NCI-H524 treated with DMSO at 0.1 percent for 48 hours (cell line): ENCODE measurements at places on chromosomes 3 and 15.

DNA sequence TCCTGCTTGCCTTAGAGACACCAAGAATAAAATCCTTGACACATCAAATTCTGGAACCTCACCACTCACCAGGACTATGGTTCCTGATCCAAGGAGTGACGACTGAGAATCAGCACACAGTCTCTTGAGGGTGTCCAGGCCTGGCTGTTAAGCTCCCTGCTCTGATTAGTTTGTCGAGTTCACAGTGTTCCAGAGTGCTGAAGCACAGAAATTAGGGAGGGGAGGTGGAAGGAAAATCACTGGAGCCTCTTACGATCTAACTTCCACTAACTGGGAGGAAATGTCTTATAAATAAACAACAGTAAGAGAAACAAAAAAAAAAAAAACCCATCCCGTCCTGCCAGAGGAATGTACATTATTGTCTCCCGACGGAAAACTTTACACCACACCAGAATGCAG, 330.2 kb downstream of the TIGIT start:
- DNase-seq = no peak

- no peak for DNase-seq
Measured at GRCh38 chr3:143119974-143120715, 574 bp downstream of the CHST2 start.

GRCh38 chr15:70245932-70246622, 148.4 kb upstream of the TLE3 start:
- DNase-seq = no peak

DNA sequence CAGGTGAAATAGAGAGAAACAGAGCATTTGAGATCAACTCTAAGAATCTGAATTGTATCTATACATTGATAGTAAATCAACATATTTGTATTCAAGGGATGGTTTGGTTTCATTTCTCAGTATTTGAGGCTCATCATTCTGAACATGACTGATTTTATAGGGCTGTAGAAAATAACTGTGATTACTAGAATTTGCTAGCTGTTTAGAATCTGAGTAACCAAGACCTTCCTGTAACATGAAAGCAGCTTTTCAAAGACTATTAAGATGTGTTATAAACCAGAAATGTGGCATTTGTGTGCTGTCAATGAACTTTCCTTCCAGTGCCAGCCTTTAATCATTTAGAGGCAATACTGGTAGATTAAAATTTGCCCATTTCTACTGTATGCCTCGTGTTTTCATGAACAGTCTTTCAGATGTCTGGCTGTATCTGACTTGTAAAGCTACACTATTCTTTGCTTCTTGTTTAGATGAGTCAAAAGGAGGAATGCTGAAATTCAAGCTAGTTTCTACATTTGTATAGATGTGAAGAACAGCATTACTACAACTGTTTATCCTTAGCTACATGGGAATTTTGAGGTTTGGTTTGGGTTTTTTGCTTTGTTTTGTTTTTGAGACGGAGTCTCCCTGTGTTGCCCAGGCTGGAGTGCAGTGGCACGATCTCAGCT, 137.3 kb upstream of the BHLHE40 start:
- DNase-seq = no peak

DNA sequence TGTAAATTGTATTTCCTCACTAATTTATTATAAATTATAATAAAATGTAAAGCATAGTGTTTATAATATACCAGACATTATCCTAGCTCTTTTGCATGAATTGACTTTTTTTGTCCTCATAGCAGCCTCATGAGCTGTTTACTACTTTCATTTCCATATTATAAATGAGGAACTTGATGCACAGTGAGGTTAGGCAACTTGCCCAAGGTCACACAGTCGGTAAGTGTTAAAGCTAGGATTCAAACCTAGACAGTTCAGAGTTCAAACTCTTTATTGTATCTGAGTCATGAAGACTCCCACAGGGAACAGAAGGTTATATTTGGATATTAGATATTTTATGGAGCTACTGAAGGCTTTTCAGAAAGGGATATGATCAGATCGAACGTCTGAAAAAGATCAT, 322.2 kb upstream of the SATB1 start:
- no peak for DNase-seq

DNA sequence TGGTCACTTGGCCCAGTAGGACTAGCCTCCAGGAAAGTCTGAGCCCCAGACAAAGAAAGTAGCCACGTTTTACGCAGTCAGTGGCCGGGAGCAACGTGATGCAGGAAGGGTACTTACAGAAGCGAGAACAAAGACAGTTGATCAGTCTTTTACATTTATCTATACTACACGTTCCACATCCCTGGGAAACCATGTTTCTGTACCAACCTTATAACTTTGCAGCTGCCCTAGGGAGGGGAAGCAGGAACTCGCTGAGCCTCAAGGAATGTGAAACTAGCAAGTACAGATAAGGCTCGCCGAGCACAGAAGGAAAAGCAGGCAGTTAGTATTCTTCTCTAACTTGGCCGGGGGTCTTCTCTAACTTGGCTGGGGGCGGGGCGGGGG, 3.4 kb upstream of the KNL1 start:
- no peak for DNase-seq

- DNase-seq = no peak
Measured at GRCh38 chr3:194906229-194906629, 220.5 kb downstream of the FAM43A start.

- DNase-seq = no peak
Measured at GRCh38 chr3:131620977-131621376, 118.2 kb upstream of the MRPL3 start.

GRCh38 chr3:193563426-193563825, 8.7 kb upstream of the ATP13A4 start:
- DNase-seq = no peak

DNA sequence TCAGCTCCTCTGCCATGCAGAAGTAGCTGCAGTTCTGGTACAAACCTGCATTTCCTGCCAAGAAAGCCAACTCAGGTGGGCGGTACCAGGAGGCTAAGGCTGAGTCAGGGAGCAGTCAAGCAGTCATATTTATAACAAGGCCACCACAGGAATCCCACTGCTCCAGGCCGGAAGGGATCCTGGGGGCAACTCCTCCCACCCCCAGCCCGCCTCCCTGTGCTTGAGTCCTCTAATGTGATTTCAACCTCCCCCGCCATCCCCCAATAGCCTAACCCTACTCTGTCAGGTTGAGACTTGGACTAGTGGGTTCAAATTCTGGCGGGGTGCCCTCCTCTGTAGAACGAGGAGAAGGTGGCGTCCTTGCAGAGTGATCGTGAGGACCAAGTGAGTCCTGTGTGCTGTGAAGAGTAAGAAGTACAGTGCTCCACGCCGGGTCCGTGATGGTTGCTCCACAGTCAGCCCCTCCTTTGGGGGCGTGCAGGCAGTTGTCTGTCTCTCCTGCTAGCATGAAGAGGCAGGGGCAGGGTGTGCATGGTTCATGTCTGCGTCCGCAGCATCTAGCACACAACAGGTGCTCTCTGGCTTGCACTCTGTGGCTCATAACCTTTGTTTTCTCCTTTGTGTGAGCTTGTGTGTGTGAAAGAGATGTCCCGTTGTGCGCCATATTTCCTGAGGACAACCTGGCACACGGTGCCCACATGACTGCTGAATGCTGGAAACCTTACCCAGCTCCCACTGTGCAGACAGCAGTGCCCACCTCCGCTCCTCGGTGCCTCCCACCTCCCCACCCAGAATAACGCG, 78.3 kb downstream of the SMAD6 start:
- DNase-seq = no peak

- no peak for DNase-seq
Measured at GRCh38 chr15:35522061-35522460, 23.9 kb downstream of the DPH6 start.

DNA sequence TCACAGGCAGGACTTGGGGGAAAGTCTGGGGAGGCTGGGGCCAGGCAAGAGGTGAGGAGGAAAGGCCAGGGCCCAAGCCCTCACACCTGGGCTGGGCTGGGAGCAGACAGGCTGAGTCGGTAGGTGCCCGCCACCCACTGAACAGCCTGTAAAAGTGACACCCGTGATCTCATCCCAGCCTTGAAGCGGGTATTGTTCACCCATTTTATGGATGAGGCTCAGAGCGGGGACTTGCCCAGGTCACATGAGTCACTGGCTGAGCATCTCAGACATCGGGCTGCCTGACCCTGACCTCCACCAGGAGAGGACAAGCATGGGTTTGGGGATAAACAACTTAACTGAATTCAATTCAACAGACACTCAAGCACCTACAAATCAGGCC, 52.0 kb upstream of the CTSH start:
- DNase-seq = no peak

DNA sequence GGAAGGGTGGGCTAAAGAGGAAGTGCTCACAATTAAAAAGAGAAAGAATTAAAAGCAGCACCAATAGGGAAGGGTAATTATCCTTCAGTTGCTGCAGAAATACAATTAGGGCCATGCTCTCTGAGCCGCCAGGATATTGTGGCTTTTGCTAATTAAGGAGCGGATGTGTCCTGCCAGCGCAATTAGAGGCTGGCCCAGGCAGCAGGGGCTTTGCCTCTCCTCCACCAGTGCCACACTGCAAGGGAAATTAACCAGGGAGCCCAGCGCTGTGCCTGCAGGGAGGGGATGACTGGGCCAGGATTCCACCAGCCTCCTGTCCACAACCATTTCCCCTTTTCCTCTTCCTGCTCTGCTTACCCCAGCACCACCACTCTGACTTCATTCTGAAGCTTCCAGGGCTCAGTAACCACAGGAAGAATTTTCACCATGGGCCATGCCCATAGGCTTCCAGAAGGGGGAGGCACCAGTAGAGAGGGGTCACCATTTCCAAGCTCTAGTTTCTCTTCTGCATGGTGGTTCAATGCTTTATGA, 10.4 kb upstream of the AEN start:
- DNase-seq = no peak

GRCh38 chr3:109643590-109643989, 306.2 kb upstream of the DPPA4 start:
- DNase-seq = no peak

GRCh38 chr3:124639406-124640237, 90.6 kb upstream of the UMPS start:
- DNase-seq = no peak

- DNase-seq = no peak
Measured at GRCh38 chr15:51004103-51004551, 90.6 kb downstream of the TNFAIP8L3 start.

GRCh38 chr3:12187448-12188327, 29.0 kb upstream of the TIMP4 start:
- no peak for DNase-seq

DNA sequence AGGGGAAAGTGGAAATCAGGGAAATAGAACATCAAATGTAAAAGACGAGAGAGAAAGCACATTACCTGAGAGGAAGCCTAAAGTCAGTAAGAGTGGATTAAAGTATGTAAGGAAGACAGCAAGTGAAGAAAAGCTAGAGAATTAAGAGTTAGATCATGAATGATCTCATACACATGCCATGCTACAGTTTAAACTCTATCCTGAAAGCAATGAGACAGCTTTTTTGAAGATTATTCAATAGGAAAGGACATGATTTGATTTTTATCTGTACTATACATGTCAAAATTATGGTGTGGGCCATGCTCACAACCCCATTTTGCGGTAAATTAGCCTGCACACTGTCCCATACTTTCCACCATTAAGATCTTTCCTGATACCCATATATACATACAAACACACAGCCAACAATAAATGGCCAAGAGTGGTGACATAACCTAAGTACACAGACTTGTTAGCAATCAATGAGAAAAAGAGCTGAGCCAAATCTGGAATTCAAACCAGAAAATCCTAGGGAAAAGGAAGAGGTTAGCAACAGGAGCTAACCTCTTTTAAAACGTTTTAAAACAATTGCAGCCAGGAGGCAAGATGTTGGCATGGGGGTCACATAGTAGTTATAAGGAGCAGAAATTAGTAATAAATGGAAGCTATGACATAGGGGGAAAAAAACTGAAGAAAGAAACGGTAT, 4.5 kb downstream of the MYO9A start:
- no peak for DNase-seq

DNA sequence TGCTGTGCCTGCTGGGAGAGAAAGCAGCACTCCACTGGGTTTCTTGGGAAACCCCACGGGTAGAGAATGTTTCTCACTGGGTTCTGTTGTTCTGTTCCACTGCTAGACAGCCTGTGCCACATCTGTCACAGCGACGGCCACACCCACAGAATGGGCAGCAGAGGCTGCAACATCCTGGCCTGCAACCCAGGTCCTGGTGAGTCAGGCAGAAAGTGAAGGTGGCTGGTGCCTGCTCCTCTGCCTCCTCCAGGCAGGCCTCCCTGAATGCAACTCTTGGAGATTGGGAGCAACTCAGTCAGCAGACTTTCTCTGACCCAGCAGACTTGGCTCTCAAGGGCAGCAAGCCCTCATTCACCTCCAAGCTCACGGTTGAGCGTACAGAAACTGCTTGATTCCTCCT, 13.0 kb downstream of the C3orf18 start:
- DNase-seq = no peak

DNA sequence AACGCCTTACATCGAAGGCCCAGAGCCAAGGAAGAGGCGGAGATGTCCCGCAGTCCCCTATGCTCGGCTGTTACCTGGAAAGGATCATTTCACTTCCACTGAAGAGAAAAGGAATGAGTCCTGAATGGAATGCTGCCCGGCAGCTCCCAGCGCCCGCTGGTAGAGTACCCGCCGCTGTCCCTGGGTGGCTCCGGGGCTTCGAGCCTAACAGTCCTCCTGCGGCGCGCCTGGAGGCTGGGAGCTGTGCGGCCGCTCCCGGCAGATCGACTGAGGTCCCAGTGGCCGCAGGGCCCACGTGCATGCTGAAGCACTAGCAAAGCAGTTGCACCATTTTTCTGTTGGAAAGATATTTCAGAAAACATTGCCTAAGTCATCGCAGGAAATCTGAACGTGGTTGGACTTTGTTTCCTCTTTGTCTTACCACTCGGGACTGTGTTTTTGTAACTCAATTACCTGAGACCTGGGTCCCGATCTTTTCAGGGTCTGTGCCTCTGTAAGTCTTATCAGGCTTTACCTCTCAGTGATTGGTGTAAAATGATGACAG, 984 bp downstream of the RNU6-1 start:
- DNase-seq = no peak

GRCh38 chr3:51671734-51672475, 853 bp downstream of the TEX264 start:
- no peak for DNase-seq

- no peak for DNase-seq
Measured at GRCh38 chr3:8752832-8753231, 16.6 kb downstream of the OXTR start.

DNA sequence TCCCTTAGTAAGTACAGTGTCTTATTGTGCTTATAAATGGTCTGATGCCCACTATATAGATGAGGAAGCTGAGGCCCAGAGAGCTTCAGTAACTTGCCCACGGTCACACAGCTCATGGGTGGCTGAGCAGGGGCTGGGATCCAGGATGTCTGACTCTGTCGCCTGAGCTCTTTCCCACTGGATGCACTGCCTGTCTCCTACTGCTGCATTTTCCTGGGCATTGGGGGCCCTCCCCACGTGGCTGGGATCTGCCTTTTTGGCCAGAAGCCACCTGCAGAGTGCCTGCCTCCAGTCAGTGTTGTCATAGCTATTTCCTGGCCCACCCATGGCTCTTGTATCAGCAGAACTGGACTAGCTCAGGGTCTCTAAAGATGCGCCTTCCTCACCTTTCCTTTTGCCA, 57.5 kb upstream of the TAMM41 start:
- no peak for DNase-seq

- DNase-seq = no peak
Measured at GRCh38 chr3:187062526-187063177, 76.6 kb downstream of the RPL39L start.
